ENCODE measurements at places on chromosomes 16 and 17. TPM values are rescaled to one million over a fixed set of nuclear protein-coding genes. Genes with fewer than 3 reads are reported as not detected.
A peak's percentile ranks its signal among the peaks of the same experiment; 100 is the strongest.

DNA sequence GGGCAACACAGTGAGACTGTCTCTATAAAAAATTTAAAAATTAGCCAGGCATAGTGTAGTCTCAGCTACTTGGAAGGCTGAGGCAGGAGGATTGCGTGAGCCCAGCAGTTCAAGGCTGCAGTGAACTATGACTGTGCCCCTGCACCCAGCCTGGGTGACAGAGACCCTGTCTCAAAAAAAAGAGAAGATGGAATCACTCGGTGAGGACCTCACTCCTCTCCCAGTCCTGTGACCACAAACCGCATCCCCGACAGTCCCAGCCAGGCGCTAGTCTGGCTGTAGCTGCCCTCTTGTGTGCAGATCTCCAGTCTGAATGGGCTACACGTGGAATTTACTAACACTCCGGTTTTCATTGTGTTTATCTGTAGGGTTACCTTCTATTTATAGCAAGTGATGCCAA is 11.1 kb downstream of the DEXI start:
- no peak overlapping the region for H3K4me3 ChIP-seq
- peak overlapping the region; percentile 53 for H3K27ac ChIP-seq
- DNase-seq = no peak
- H3K27me3 ChIP-seq = no peaks in the 10 kb centered on the region
- peaks cover 43% of the 10 kb centered on the region for H3K4me1 ChIP-seq

- no peak overlapping the region for H3K27ac ChIP-seq
- H3K36me3 ChIP-seq = no peaks in the 10 kb centered on the region
- peaks cover 27% of the 10 kb centered on the region for H3K4me1 ChIP-seq
- H3K27me3 ChIP-seq = peaks cover 8% of the 10 kb centered on the region
- DNase-seq = peak; percentile 46
These were observed 722 bp upstream of the TIMP2 start for GRCh38 chr17:78925662-78926555.

DNA sequence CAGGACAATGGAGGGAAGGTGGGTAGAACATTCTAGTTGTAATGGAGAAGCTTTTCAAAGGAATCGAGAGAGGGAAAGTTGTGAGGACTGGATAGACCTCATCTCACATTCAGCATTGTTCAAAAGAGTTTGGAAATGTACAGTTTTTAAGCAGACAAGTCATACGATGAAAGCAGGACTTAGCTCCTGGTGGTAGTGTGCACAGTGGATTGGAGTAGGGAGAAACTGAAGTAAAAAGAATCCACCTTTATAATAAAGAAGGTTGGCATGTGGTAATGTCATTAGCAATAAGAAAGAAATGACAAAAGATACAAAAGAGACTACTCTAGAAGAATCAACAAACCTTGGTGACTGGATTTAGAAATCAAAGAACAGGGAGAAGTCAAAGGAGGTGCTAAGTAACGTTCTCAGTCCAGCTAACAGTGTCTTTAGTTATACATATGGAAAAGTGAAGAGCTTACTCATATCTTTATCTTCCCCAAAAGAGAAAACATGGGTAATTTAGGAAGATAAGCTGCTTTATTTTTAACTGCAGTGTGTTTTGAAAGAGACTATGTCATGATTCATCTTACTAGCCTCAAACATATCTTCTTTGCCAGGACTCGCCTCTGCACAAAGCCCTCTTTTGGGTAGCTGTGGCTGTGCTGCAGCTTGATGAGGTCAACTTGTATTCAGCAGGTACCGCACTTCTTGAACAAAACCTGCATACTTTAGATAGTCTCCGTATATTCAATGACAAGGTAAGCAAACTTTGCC is 18.7 kb upstream of the EVI2A start:
- no peaks in the 10 kb centered on the region for H3K27me3 ChIP-seq
- H3K36me3 ChIP-seq = peaks cover 9% of the 10 kb centered on the region
- H3K4me1 ChIP-seq = no peaks in the 10 kb centered on the region
- H3K4me3 ChIP-seq = no peak overlapping the region
- no peak overlapping the region for H3K27ac ChIP-seq

CA5A gene
- total RNA-seq = 0.27 TPM

PRSS36 gene
- total RNA-seq = 1.6 TPM

NQO1 gene
- 2.3 TPM for total RNA-seq

All from B cell (primary cell).